ENCODE measurements at places on chromosomes 7 and 10.
A peak's percentile ranks its signal among the peaks of the same experiment; 100 is the strongest.

- no peak for DNase-seq
Measured at GRCh38 chr10:30505543-30506298, 71.7 kb downstream of the MAP3K8 start.

DNA sequence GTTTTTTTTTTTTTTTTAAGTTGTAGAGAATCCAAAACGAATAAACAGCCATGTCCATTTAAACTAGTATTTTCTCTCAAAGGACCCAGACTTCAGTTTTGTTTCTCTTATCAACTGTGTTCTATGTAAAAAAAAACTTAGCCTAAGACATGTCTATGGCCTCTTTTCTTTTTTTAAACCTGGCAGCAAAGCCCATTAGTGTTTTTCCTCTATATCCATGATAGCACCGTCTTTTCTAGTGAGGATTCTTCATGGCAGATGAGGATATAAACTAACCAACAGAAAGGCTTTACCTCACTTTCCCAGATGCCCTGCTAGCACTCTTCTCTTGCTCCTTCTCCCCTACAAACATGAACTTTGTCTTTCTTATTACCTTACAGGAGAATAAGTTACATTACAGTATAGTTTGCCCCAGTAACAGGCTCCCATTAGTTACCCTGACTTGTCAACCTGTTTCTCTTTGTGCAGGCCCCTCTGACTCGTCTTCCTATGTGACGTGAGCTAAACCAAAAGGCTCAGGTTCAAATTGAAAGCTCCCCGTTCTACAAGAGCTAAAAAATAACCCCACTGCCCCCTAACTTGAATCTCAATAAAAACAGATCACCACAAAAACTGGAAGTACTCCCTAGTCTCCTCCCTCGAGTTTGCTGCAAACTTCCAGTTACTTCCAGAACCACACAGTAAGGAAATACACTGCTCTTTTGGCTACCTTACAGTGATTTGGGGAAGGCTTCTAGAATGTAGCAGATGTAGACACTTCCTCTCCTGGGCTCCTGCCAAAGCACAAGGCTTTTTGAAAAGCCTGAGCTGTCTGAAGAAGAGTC lies 20.1 kb downstream of the P4HA1 start:
- no peak for DNase-seq

GRCh38 chr7:106418526-106418925 lies 133.7 kb upstream of the NAMPT start:
- DNase-seq = no peak

- DNase-seq = no peak
Measured at GRCh38 chr10:90447831-90448230, 410.0 kb downstream of the HTR7 start.

DNA sequence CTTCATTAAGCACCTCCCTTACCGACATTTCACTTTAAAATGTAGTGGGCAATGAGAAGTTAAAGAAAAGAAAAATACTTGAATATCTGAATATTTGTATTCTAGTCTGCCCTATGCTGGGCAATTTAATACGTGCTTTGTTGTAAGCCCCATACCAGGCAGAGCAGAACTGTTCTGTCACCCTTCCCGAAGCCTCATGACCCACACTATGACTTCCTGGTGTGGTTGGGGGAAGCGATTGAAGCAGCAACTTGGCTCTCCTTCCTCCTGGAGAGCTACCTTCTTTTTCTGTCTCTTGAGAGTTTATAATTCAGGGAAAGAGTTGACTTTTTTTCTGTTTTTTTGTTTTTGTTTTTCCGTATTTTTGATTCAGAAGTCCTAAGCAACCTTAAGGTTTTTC lies 243.7 kb downstream of the INHBA start:
- no peak for DNase-seq

GRCh38 chr10:84204610-84205009 lies 10.3 kb downstream of the CDHR1 start:
- no peak for DNase-seq

DNA sequence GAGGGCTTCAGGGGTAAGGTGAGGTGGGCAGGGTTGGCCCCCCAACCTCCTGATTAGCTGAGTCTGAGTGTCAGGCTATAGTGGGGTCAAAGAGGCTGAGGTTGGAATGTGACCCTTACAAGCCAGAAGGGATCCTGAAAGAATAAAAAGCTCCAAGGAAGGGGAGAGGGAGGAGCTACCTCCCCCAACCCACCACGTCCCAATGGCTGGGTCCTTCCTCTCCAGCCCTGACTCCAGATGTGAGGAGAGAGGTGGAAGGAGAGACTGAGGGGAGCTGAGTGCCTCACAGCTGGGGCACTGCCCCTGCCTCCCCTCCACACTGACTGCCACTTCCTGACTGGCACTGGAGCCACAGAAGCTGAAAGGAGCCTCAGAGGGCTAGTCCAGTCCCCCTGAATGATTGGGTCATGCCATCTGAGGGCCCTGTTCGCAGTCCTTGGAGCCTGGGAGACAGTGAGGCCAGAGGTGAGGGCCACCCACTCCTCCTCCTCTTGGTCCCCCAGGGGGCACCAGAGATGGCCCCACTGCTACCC lies 20.6 kb downstream of the IMPDH1 start:
- no peak for DNase-seq

DNA sequence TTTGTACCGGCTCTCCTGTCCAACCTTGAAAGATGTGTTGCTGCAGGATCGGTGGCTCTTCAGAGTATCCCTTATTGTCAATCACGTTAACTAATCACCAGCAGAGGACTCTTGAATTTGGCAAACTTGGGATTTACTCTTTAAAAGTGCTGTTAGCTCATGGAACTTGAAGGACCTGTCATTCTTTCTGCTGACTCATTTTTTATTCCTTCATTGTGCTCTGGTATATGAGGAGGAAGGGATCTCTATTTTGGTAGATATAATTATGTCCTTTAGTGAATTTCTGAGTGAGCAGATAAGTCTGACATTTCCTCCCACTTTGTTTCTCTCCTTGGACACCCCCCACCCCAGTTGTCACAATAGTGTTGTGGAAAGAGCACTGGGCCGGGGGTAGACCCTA lies 175.1 kb upstream of the HDAC9 start:
- DNase-seq = no peak

- DNase-seq = no peak
Measured at GRCh38 chr7:159040146-159040545, 104.5 kb downstream of the VIPR2 start.

DNA sequence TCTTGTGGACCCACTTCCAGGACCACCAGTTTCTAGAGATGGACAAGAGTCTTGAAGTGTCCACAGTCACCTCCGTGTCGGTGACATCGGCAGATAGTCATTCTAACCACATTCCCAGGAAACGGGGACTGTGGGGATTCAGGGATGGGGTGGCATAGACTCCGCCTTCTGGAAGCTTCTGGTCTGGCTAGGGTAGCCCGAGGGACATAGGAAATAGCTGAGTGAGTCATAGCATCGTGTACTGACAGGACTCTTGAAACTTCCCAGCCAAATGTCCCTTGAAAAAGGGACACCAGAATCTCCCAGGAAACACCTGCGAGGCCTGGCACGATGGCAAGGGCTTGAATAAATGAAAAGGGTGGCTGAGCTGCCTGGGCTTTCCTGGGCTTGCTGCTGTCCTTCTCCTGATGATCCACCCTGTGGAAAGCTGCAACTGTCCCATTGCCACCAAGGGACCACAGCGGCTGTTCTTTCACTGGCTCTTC lies 84.1 kb upstream of the LRRC4 start:
- DNase-seq = no peak

GRCh38 chr7:128352153-128352537 lies 8.4 kb upstream of the RBM28 start:
- DNase-seq = peak; percentile 45

- DNase-seq = no peak
Measured at GRCh38 chr10:23512355-23513058, 73.6 kb downstream of the OTUD1 start.

DNA sequence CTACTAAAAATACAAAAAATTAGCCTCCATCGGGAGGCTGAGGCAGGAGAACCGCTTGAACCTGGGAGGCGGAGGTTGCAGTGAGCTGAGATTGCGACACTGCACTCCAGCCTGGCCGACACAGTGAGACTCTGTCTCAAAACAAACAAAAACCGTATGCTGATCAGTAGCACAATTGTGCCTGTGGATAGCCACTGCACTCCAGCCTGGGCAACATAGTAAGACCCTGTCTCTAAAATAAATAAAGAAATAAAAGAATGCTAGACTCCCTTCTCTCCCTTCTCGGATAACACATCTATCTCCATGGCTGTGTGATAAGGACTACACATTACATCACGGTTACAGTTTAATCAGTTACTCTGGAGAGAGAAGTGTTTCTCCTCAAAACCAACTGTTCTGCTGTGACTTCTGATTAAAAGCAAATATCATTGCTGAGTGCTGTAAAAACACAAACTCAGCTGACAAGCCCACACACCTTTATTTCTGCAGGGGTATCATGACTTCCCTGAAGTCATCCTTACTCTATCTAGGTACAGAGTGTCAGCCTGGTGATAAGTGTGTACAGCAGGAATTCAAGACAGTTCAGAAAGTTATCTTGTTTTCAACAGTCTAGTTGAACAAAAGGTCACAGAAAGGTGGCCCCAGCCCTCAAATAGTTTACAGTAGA lies 5.3 kb upstream of the ARHGAP19 start:
- DNase-seq = no peak

DNA sequence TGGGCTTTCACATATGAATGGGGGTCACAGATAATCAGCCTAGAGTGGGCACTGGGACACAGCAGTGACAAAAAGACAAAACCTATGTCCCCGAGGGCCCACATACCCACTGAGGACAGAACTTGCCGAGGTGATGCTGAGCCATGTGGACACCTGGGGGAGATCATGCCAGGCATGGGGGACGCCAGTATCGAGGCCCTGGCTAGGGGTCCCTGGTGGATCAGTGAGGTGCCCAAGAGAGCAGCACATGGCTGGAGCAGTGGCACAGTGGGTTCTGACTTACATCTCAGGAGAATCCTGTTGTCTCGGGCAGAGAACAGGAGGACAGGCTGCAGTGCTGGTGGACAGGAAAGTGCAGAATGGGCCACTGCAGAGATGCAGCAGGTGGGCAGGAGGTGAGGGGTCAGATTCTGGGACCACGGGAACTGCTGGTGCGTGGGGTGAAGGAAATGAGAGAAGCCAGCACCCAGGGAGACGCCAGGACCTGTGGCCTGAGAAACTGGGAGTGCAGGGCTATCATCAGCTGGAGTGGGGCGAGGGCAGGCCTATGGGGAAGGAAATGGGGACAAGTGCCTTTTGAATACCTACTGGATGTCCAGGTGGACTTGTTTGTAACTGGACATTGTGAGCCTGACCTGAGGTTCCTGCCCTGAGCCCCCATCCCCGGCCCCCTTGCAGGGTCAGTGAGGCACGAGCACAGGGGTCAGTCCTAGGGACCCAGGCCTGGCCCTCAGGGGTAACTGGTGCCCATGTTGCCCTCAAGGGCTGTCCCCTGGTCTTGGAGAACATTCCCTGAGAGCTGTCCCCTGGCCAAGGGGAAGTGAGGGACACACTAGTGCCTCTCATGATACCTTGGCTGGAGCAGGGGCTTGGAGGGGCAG lies 91.2 kb upstream of the RET start:
- DNase-seq = no peak

DNA sequence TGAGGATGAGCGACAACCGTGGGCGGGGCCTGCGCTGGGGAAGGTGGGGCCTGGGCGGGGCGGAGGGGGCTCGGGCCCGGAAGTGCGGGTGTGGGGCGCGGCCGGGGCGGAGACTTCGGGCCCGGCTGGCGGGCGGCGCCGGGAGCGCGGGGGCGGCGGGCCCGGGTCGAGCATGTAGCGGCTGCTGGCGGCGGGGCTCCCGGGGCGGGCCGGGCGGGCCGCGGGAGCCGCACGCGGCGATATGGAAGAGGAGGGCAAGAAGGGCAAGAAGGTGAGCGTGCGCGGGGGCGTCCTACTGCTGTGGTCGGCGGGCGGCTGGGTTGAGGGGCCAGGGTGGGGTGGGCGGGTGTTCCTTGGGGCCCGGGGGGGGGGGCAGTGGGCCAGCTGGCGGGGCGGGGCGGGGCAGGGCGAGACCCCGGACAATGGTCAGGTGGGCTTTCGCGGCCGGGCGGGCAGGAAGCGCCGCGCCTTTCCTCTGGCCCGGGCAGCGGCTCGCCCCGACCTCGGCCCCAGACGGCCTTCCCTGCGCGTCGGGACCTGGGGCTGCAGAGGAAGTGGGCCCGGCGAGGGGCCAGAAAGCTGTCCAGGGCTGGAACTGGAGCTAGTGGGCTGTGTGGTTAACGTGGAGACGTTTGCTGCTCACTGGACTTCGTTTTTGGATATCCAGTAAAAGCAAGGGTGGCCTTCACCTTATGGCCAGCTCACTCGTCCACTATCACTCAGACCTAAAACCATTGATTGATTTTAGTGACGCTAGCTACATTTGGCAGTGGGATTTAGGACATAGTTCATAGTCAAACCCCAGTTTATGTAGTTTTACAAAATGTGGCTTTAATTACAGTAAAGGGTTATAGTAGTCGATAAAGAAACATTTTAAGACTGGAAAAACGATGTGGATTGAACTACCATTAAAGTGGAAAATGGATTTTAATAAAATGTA lies at the start of gene CCM2:
CCM2 (plus strand) TSS at position 109 of the 940 bp plus-strand sequence; CDS start at position 242, 133 bp downstream.
- DNase-seq = no peak

DNA sequence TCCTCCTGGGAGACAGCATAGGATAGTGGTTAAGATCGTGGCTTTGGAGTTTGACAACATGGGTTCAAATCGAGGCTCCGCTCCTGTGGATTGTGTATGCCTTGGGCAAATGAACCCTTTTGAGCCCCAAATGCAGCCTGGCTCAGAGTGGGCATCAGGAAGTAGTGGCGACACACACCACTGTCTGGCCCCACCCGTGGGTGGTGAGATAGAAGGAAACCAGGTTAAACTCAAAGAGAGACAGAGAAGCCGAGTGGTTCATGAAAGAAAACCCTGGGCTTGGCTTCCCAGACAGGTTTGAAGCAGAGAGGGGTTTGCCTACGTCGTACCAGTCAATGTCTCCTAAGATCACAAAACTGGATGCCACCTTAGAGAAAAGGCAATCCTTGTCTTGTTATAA lies 57.7 kb downstream of the PRTFDC1 start:
- DNase-seq = no peak

- no peak for DNase-seq
Measured at GRCh38 chr10:77605466-77605865, 32.1 kb downstream of the KCNMA1 start.

- no peak for DNase-seq
Measured at GRCh38 chr7:108093851-108094331, 36.3 kb downstream of the LAMB4 start.

- no peak for DNase-seq
Measured at GRCh38 chr7:84624927-84625326, 430.3 kb upstream of the SEMA3A start.

- no peak for DNase-seq
Measured at GRCh38 chr7:41573862-41574261, 129.0 kb downstream of the INHBA start.

GRCh38 chr10:14822879-14823755 lies 14.7 kb downstream of the CDNF start:
- peak; percentile 49 for DNase-seq

DNA sequence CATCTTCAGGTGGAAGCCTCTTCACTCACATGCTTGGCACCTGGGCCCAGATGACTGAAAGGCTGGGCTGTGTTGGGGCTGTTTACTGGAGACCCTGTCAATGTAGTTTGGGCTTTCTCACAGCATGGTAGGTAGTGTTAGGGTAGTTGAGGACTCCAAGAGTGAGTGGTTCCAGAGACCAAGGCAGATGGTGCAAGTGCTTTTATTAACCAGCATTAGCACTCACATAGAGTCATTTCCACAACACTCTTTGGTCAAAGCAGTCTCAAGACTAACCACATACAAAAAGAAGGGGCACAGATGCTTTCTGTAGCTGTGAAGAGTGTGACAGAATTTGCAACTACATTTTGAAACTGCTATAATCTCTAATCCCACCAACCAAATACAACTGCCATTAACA lies 135.0 kb downstream of the RTKN2 start:
- DNase-seq = no peak
